T-helper 2 cell (primary cell): ENCODE measurements at places on chromosomes 11 and 22.

GRCh38 chr11:65110354-65110861, 1.3 kb upstream of the TM7SF2 start:
- peak; percentile 90 for DNase-seq

DNA sequence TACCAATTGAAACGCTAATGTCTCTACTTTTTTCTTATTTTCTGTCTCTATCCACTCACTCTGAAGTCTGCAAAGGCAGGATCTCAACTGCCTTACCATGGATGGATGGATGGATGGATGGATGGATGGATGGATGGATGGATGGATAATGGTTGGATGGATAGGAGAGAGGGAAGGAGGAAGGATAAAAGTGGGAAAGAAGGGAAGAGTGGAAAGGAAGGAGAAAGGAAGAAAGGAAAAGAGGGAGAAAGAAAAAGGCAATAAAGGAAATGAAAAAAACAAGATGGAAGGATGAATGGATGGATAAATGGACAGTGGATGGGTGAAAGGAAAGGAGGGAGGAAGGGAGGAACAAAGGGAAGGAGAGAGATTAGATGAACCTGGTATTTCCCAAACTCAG, 506.0 kb downstream of the MN1 start:
- DNase-seq: no peak

DNA sequence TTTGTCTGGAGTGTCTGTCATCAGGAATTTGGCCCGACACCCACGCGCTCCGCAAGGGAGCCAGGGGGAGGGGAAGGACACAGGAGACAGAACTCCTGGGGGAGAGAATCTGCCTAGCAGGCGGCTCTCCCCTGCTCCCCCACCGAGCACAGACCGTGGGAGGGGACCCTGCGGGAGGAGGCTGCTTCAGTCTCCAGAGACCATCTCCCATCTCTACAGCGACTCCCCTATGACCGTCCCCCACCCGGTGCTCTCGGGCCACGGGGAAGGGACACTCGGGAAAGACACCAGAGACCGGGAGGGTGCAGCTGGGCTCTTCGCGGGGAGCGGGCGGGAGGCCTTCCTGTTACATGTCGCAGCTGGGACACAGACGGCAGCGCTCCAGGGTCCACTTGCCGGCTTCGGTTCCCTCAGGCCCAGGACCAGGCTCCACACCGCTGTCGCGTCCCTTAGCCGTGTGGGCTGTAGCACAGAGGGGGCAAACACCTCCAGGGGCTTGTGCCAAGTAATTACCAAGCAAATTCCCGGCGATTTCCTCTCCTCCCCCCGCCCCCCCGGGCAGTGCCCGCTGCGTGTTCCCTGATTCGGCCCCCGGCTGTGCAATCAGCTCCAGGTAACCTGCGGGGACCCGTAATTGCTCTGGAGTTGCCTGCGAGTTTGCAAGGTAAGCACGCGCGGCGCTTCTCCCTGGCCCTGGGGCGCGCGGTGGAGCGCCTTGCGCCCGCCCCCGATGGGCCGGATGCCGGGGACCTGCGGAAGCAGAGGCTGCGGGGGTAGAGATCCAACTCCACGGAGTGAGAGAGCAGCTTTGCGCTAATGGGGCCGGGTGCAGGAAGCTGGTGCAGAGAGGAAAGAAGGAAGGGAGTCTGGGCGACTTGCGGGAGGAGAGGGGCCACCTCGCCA, 155.1 kb upstream of the CADM1 start:
- DNase-seq: no peak

GRCh38 chr11:35111161-35112055, 27.6 kb upstream of the CD44 start:
- DNase-seq: no peak

- no peak for DNase-seq
Observed at GRCh38 chr11:69343401-69344321, 49.7 kb downstream of the MYEOV start.

GRCh38 chr11:12019337-12019736, 10.9 kb upstream of the DKK3 start:
- no peak for DNase-seq

DNA sequence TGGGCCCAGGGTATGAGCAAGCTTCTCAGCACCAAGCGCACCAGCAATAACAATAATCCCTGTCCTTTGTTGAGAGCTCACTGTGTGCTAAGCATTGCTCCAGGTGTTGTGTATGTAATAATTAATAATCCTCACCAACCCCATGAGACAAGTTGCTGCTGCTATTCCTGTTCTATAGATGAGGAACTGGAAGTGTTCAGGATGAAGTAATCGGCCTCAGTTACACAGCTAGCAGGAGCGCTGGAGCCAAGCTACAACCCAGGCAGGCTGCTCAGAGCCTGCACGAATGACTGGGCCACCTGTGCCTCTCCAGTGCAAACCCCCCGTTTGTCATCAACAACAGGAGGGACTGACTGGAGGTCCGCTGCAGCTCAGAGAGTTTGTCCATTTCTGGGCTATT, 35.2 kb upstream of the CECR2 start:
- DNase-seq: no peak

GRCh38 chr22:47309476-47309875, 547.0 kb downstream of the TBC1D22A start:
- DNase-seq: no peak

DNA sequence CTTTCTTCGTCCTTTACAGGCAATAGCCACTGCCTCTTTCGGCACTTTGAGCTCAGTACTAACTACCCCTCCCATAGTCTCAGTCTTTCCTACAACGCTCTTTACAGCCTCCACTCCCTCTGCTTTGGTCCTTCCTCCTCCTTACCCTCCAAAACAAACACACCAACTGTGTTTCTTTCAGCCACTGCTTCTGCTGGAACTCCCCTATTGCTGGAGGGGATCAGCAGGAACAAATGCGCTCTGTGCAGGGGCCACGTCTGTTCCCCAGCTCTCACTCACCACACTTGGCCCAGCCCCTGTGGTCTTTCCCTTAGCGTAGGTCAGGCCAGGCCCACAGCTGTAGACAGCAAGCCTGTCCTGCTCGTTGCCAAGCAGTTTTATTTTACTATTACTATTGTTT, 42.3 kb downstream of the PC start:
- no peak for DNase-seq

- no peak for DNase-seq
Observed at GRCh38 chr11:125358254-125358840, 137.7 kb downstream of the FEZ1 start.

DNA sequence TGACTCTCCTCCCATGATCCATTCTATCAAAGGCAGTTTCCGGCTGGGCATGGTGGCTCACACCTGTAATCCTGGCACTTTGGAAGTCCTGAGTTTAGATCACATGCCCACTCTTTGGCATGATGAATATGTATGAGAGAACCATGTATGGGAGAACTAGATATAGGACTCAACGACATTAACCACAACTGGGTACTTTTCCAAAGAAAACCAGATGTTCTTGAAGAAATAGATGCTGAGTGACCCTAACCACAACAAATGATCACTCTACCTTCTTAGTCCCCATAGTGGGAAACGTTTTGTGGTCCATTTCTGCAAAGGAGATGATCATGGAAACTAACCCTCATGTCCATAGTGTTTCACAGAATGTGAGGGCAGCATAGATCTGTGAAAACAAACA, 13.6 kb downstream of the FJX1 start:
- no peak for DNase-seq

GRCh38 chr11:75035911-75036565, 47.3 kb downstream of the NEU3 start:
- DNase-seq: no peak

DNA sequence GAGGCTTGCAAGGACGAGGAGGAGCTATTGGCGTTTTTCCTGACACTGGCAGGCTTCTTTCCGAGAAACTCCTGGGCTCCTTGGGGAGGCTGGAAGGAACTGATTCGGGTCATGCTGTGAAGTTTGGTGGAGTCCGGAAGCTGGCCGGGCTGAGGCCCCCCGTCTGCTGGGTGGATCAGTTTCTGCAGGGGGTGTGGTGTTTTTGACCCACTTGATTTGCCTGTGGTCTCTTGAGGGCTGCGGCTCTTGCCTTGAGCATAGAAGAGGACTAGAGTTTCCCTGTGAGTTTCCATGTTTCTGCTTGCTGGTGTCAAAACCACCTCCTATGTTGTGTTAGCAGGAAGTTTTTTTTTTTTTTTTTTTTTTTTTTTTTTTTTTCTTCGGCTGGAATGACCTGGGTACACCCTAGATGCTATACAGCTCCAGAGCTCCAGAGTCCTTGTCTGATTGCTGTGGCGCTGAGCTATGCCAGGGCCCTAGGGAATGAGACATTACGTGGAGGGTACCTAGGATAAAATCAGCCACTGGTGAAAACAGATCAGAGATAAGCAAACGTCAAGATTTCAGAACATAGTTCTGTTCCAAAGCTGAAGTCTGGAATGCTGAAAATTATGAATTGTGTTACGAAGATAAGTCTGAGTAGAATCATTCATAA, 728 bp downstream of the TBC1D22A start:
- DNase-seq: peak; percentile 81

DNA sequence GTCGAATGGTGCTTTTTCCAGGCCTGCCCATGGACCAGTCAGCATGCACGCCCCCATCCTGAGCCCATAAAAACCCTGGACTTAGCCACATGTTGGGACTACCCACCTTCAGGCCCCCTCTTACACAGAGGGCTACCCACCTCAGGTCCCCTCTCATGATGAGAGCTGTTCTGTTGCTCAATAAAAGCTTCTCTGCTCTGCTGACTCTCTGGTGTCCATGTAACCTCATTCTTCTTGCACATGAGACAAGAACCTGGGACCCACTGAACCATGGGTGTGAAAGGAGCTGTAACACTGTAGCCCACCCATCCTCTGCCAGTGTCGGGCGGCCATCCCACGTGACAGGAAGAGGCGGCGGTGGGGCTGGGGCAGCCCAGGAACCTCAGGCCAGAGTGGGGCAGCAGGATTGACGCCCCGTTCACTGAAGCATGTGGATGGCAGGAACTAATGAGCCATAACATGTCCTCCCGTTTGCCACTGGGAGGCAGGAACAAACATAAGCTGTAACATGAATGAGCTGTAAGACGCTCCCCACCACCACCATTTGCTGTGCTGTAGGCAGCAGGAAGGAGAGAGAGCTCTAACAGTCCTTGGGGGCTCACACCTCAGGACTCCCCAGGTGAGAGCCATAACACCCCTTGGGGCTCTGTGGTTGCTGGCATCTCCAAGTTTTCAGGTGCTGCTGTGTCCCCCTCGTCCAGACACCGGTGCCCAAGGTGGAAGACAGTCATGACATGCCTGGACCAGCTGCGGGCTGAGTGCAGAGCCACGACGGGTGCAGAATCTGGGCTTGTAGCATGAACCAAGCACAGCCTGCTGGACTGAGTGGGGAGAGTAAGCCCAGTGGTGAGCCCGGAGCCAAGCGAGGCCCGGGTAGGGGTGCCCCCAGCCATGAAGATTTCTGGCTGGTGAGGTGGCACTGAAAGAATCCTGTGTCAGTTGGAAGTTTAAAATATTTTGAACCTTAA, 69.4 kb downstream of the MCHR1 start:
- no peak for DNase-seq

- no peak for DNase-seq
Observed at GRCh38 chr22:46984751-46985506, 222.5 kb downstream of the TBC1D22A start.

- no peak for DNase-seq
Observed at GRCh38 chr11:131978351-131978750, 607.9 kb downstream of the NTM start.

- no peak for DNase-seq
Observed at GRCh38 chr11:9681583-9682372, 17.9 kb downstream of the SWAP70 start.
